ENCODE measurements at places on chromosomes 3 and 15. TPM values are rescaled to one million over a fixed set of nuclear protein-coding genes. Genes with fewer than 3 reads are reported as not detected.

Gene HDC
- 0.32 TPM for total RNA-seq

Gene STRC
- 0.36 TPM for total RNA-seq

Gene ZNF197
- total RNA-seq, result 12.1 TPM

Gene EPHB1
- 0.43 TPM for total RNA-seq

Gene GOLGA6L7
- not detected for total RNA-seq

Gene C3orf80
- total RNA-seq, result 0.14 TPM

Gene BOC
- total RNA-seq, result 0.05 TPM

Gene TNNC1
- 0.27 TPM for total RNA-seq

Gene GOLGA8Q
- total RNA-seq, result 3.0 TPM

Gene LEKR1
- total RNA-seq, result 0.73 TPM

Gene SLC9C1
- total RNA-seq, result not detected

Gene HDDC3
- total RNA-seq, result 28.3 TPM

Gene MPI
- total RNA-seq, result 67.2 TPM

Data from T-helper 2 cell treated with Interferon-gamma antibody and Interleukin-4, amounts not matched to agents 100 ng/mL and 5 ng/mL, for 36 hours (primary cell).